ENCODE measurements at places on chromosomes 7 and 10.

GRCh38 chr7:142300689-142301088 lies 42.8 kb upstream of the PRSS58 start:
- no peak for DNase-seq

- DNase-seq: no peak
Observed at GRCh38 chr10:118569882-118570252, 25.6 kb downstream of the PRLHR start.

DNA sequence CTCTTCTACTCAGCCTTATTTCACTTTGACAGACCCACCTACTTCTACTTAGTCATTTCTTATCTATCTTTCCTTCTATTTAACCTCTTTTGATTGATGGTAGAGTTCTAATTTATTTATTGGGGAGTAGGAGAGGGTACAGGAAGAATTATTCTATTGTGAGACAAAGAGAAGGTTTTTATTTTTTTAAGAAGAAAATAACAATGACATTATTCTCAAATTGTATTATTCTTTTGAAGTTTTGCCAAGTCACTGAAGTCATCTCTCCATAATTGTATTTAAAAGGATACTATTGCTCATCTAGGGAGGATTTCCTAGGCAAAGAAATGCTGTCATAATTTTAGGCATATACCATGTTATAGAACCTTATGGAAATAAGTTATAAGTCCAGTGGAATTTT lies 52.7 kb downstream of the ITGB8 start:
- no peak for DNase-seq

GRCh38 chr7:152859781-152860191 lies 100.2 kb downstream of the ACTR3B start:
- peak; percentile 67 for DNase-seq

DNA sequence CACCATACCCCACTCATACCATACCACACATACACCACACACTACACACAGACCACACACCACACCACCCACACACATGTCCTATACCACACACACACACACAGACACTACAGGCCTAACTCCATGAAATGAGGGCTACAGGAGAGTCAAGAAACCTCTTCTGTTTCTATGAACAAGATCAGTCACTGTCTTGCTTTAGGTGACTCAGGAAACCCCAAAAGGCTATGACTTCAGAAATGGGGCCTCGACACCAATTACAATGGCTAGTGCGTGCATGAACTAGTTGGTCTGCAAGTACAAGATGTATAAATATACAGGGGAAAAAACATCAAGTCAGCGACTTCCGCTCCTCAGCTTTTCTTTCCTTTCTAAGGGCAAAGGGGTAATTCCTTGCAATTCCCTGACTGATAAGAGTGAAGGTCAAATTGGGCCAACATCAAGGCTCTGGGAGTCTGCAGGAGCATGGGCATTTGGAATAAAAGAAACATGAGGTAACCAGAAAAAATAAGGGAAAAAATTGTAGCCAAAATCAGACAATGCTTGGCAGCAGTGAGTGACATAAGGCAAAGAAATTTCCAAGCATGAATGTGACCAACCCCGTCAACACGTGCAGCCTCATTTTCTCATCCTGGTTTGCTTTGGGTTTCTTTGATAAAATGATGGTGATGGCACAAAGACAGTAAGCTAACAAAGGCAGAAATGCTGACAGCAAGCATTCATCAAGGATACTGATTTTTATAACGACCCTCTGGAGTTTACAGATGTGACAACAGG lies 1.5 kb downstream of the PKD1L1 start:
- DNase-seq: no peak

- no peak for DNase-seq
Observed at GRCh38 chr7:128011131-128011661, 20.0 kb downstream of the LRRC4 start.

Measured in NCI-H1436 (cell line).